ENCODE measurements at places on chromosomes 11 and 22. TPM values are rescaled to one million over a fixed set of nuclear protein-coding genes. Genes with fewer than 3 reads are reported as not detected.

GTSE1 gene
- total RNA-seq, result not detected

SCN2B gene
- total RNA-seq, result 0.11 TPM

C22orf15 gene
- total RNA-seq, result not detected

GLB1L3 gene
- not detected for total RNA-seq

UPB1 gene
- total RNA-seq, result not detected

MS4A3 gene
- total RNA-seq, result not detected

SIAE gene
- 4.8 TPM for total RNA-seq

OR51B2 gene
- total RNA-seq, result not detected

TEX12 gene
- not detected for total RNA-seq

TH gene
- not detected for total RNA-seq

CHRM1 gene
- not detected for total RNA-seq

GRIA4 gene
- not detected for total RNA-seq

LRP4 gene
- 4.9 TPM for total RNA-seq

MUC2 gene
- 0.11 TPM for total RNA-seq

MUC6 gene
- not detected for total RNA-seq

NUCB2 gene
- total RNA-seq, result 47.8 TPM

NAA40 gene
- 3.1 TPM for total RNA-seq

SLC37A2 gene
- 1.5 TPM for total RNA-seq

CSKMT gene
- total RNA-seq, result not detected

OR2D2 gene
- not detected for total RNA-seq

SPTBN2 gene
- total RNA-seq, result 3.2 TPM

FANCF gene
- 0.32 TPM for total RNA-seq

ARHGEF17 gene
- 193 TPM for total RNA-seq

KCNE3 gene
- total RNA-seq, result not detected

CSRP3 gene
- not detected for total RNA-seq

OR2AT4 gene
- total RNA-seq, result not detected

COX8A gene
- 520 TPM for total RNA-seq

CELSR1 gene
- 10.5 TPM for total RNA-seq

SAA1 gene
- total RNA-seq, result 70.4 TPM

ADM gene
- 56.8 TPM for total RNA-seq

GALR3 gene
- total RNA-seq, result not detected

TPCN2 gene
- 24.9 TPM for total RNA-seq

ABTB2 gene
- 7.9 TPM for total RNA-seq

MFRP gene
- total RNA-seq, result not detected

OR52E5 gene
- total RNA-seq, result not detected

OR8A1 gene
- total RNA-seq, result not detected

OR8D4 gene
- total RNA-seq, result not detected

SLC22A25 gene
- not detected for total RNA-seq

ADAMTS15 gene
- 20.4 TPM for total RNA-seq

SCGB1D2 gene
- not detected for total RNA-seq

NRXN2 gene
- total RNA-seq, result 26.0 TPM

CEP126 gene
- total RNA-seq, result 7.2 TPM

PLAAT2 gene
- total RNA-seq, result not detected

GVQW3 gene
- total RNA-seq, result not detected

CNTN5 gene
- total RNA-seq, result 3.6 TPM

C11orf21 gene
- not detected for total RNA-seq

OSM gene
- not detected for total RNA-seq

APOA5 gene
- not detected for total RNA-seq

ANO3 gene
- 8.2 TPM for total RNA-seq

SMCO4 gene
- 89.2 TPM for total RNA-seq

APOBEC3A gene
- not detected for total RNA-seq

SUSD2 gene
- 51.0 TPM for total RNA-seq

MMP10 gene
- total RNA-seq, result not detected

OR51I1 gene
- not detected for total RNA-seq

CBLIF gene
- 2.6 TPM for total RNA-seq

MRE11 gene
- 3.3 TPM for total RNA-seq

Data from ascending aorta (tissue), 2 donors.